ENCODE measurements at places on chromosomes 5 and 9.

GRCh38 chr5:122112063-122112462 is 17.3 kb upstream of the ZNF474 start:
- DNase-seq: no peak

DNA sequence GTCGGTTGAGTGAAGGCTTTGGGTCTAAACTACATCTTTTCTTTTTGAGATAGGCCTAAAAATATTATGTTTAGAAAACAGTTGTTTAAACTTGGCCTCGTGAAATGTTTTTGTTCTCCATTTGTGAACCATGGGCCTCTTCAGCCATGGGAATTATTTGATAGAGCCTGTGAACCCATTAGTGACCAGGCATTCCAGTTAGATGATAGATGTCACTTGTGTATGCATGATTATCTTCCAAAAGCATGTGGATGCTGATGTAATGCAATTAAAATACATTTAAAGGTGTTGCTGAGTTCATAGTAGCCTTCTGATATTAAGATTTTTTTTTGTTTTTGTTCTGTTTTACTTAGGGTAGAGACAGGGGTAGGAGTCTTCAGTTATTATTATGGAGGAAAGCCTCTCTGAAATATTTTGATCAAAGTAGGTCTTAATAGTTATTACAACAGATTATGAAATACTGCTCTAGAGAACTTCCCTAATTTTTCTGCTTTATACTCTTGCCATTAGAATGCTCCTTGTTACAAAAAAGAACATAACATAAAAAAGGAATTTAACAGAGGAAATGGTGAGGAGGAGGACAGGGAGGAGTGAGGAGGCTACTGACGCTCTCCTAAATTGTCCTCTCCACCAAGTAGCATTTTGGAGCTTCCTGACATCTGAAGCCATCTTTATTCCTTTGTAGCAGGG is 32.9 kb downstream of the CPEB4 start:
- DNase-seq: no peak

- no peak for DNase-seq
These were observed 156.4 kb upstream of the RFX3 start for GRCh38 chr9:3682186-3682585.

GRCh38 chr5:29805804-29806203 is 1387.7 kb upstream of the CDH6 start:
- DNase-seq: no peak

DNA sequence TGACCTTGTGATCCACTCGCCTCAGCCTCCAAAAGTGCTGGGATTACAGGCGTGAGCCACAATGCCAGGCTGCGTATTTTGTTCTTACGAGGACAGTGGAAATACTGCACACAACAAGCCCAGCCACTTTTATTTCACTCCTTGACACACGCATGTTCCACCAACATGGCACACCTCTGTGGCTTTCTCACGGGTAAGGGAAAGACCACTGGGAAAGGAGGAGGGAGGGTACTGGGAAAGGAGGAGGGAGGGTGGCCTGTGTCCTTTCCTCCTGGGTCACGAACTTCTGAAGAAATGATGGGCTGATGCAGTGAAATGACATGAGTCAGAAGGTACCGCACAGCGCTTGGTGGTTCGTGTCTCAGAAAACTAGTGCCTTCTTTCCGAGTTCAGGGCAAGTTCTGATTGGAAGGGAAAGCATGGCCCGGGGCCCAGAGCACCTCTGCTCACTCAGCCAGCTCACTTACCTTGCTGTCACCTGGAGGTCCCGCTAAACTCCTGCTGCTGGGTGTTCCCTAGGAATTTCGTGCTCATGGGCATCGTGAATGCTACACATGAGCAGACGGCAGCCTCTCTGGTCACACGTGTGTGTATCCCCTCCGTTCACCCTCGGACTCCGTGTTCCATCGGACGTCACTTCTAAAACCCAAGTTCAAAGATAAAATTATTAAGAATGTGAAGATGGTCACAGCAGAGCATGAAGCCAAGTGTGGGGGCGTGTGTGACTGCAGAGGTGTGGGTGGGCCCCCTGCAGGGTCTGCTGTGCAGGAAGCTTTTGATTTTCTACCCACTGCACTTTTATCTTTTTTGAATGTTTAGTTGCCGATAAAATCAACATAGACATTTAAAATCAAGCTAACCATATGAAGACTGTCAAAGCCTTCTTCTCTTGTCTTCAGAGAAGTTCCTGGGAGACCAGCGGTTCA is 42.9 kb downstream of the LAMC3 start:
- DNase-seq: no peak

DNA sequence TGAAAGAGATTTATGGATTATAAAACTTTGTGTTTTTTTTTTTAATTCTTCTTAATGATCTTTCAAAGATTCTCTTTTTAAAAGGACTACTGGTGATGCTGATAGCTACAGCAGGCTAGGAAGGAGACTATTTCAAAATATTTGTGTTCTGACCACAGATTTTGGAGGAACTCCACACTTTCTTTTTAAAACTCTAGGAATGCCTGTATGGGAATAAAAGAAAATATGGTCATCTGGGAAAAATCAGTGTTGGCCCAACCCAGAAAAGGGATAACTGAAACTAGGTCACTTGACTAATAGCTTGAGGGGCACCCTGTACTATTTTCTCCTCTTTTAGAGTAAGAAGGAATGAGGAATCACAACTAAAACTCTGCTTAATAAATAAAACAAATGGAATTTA is 97.6 kb upstream of the ADAMTS19 start:
- no peak for DNase-seq

GRCh38 chr9:99299211-99300102 is 77.4 kb downstream of the SEC61B start:
- no peak for DNase-seq

- no peak for DNase-seq
These were observed 111.8 kb downstream of the CAVIN4 start for GRCh38 chr9:100689635-100690034.

- DNase-seq: no peak
These were observed 517.0 kb downstream of the CCDC171 start for GRCh38 chr9:16069671-16070454.

- no peak for DNase-seq
These were observed 594 bp downstream of the ANKRD18A start for GRCh38 chr9:38619556-38620447.

GRCh38 chr5:56298336-56299090 is 65.4 kb upstream of the ANKRD55 start:
- DNase-seq: no peak

DNA sequence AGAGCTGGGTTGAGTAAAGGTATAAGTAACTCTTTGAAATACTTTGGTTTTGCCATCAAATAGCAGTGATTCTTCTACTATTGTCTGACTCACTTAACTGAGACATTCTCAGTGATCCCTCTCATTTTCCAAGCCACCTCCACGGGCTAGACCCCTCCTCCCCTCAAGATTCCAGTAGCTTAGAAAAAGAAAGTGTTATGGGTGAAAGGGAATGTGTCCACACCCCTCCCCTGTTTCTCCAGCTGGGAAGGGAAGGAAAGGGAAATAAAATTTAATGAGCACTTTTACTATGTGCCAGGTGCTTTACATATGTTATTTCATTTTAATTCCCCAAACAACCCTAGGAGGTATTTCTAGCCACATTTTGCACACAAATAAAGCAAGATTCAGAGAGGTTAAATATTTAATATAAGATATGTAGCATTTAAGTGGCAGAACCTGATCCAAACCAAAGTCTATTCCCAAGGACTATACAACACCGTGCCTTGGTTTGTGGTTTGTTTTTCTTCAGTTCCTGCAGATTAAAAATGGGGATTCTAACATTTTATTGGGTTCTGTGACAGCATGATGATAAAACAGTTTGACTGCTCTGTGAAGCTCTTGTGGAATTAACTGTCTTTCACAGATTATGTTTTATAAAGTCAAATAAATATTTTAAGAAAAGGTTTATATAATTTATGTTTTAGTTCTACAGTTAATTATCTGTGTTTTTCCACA is 135.9 kb downstream of the ZSWIM6 start:
- no peak for DNase-seq

- no peak for DNase-seq
These were observed 2.0 kb downstream of the JMY start for GRCh38 chr5:79237740-79238560.

GRCh38 chr9:115850548-115851304 is 302.9 kb upstream of the PAPPA start:
- no peak for DNase-seq

GRCh38 chr5:40906351-40906751 is 2.9 kb upstream of the C7 start:
- no peak for DNase-seq

DNA sequence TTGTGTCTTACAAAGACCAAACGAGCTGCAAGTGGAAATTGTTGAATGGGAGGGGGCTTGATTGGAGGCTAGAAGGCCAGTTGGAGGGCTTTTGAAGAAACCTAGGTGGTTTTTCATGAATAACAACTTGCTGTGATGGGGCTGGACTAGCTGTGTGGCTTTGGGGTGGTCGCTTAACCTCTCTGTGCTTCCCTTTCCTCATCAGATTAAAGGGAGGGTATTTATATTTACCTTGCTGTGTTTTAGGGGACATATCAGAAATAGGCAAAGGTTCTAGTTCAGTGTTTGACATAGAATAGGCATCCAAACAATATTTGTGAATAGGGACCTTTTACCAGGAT is 74.9 kb downstream of the ZNF618 start:
- DNase-seq: no peak

DNA sequence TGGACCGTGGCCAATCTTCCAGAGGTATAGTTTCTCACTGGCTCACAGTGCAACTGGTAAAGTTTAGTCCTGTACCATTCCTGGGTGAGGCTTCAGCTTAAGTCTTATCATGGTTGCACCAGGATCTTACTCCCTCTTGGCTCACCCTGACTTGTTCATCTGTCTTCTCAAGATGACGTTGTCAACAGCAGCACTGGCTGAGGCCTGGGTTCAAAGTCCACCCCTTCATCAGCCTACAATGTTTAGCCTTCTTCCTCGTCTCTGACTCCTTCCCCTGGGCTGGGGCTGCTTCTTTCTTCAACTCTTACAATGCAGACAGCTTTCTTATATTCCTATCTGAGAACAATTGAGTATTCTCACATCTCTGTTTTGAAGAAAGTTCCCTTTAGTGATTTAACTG is 311.1 kb upstream of the CLINT1 start:
- no peak for DNase-seq

DNA sequence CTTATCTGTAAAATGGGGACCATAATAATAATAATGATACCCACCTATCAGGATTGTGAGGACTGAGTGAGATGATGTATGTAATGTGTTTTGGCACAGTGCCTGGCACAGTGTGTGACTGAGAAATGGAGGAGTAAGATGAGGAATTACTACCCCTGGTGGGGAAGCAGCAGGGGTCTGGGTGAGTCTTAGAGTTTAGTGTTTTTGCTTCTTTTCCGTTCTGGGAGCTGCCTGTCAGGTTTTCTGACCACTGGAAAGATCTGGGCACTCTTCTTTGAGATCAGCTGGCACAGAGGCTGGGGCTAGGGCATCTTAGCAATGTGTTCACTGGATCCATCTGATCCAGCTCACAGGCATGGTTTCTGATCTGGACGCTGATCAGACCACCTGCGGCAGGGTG is 8.5 kb downstream of the LCP2 start:
- DNase-seq: no peak

DNA sequence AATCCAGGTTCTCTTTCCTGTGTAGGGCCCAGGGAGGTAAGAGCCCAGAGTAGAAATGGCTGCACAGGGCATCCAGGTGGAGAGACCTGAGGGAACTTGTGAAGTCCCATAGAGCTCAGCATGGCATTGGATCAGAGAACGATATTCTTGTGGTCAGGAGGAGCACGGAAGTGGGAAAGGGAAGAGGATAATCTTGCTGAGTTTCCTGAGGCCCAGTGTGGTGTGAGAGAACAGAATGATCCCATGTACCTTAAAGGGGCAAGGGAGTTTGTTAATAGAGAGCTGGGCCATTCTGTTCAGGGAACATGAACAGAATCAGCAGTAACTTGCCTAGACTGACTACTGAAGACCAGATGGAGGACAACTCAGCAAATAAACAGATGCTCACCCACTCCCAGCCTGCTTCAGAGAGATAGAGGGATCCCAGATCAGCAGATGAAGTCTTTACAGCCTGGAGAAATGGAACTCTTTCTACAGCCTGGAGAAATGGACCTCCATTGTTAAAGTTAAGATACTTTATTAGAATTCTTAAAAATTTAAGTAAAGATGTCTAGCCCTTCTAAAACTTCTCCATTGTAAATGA is 119.7 kb upstream of the ELL2 start:
- no peak for DNase-seq

GRCh38 chr5:124373883-124374282 is 372.6 kb downstream of the ZNF608 start:
- no peak for DNase-seq

DNA sequence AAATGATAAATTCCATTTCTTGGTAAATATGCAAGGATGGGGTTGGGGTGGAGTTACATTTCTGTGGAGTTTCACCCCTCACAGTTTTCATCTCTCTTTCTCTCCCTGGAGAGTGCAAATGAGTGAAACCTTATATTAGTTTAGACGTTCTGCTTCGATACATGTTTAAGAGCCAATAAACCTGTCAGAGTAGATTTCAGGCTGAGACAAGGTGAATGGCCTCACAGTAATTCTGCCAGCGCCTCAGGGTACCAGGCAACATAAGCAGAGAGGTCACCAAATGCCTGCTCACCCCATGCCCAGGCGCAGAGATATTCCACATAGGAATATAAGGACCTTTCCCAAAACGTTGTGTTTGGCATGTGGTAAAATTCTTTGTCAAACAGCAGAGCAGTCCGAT is 154.9 kb upstream of the VLDLR start:
- no peak for DNase-seq

DNA sequence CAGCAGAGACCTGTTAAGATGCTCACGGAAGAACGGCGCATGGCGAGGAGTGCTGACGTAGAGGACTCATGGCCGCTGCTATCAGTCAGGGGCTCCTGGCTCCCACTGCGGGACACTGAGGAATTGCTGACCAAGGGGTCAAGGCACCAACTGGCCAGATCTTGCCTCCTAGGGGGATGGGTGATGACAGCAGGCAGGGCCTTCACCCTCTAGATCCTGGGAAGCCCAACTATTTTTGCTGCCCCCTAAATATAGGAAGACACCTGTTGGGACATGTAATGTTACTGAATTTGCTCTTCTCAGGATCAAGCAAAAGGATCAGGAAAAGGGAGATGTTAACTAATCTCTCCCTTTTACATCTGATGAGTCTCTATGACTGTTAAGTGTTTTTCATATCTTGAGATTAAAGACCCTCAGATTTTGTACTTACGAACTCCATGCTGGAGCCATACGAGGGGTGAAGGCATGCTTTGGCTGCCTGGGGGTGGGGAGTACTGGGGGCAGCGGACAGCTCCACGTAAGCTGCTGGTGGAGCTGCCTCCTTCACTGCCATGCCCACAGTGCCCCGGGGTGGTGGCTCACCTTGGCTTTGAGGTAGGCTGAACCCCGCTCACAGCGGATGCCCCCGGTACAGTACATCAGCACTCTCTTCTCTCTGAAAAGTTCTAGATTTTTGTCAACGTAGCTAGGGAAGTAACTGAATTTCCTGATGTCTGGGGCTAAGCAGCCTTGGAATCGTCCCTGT is 28.1 kb downstream of the TSTD2 start:
- DNase-seq: no peak
